Effector memory CD8-positive, alpha-beta T cell (primary cell): ENCODE measurements at places on chromosomes 16 and 17.

DNA sequence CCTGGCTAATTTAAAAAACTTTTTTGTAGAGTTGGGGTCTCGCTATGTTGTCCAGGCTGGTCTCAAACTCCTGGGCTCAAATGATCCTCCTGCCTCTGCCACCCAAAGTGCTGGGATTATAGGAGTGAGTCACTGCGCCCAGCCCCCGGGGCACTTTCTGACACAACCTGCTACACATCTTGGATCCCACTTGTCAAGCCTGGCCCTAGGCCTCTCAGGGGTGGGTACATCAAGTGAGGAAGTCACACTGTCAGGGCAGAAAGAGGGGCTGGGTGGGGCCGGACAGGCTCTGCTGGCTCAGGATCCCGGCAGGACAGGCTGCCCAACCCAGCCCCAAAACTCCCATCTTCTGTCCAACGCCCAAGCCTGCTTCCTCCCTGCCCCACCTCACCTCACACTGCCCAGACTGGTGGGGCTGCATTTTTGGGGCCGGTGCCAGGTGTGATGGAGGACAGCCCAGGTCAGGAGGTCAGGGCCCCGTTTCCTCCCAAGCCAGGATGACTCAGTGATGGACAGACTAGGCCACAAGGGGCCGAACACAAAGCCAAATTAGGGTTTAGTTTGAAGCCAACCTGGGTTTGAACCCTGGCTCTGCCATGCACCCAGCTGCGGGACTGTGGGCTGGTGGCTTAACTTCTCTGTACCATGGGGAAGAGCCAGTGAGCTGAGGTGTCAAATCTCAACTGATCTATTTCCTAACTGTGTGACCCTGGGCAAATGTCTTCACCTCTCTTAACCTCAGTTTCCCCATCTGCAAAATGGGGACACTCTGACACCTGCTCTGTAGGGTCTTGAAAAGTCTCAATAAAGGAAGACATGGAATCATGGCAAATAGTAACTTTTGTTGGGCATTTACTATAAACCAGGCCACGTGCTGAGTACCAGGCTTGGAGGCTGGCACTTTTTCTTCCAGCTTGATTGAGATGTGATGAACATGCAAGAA is 8.9 kb upstream of the PPL start:
- no peak for DNase-seq

DNA sequence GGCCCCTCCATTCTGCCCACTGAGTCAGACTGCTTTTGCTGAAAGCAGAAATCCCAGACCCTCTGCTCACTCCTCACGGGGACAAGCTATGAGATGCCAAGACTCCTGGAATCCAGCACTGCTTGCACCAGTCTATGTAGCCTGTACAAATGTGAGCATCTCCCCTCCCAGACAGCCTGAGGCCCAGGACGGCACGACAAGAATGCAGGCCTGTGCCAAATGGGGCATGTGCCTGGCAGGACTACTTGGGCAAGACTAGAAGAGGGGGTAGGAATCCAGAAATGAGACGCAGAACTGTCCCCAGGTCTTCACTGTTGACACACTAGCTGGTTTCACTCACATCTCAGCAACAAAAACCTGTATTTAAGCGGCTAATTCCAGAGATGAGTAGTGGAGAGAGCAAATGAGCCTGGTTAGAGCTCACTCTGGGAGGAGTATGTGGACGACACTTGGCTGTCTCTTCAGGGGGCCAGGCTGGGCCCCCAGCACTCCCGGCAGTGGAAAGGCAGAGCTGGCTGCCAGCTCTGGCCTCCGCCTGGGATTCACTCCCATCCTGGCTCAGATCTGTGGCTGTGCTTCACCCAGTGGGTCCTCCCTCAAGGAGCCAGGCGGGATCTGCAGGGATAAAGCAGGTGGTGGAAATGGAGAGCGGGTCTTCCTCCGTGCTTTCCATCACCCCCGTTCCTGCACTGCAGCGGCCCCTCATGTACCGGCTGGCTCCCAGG is 2.9 kb upstream of the MYO1C start:
- DNase-seq: no peak

DNA sequence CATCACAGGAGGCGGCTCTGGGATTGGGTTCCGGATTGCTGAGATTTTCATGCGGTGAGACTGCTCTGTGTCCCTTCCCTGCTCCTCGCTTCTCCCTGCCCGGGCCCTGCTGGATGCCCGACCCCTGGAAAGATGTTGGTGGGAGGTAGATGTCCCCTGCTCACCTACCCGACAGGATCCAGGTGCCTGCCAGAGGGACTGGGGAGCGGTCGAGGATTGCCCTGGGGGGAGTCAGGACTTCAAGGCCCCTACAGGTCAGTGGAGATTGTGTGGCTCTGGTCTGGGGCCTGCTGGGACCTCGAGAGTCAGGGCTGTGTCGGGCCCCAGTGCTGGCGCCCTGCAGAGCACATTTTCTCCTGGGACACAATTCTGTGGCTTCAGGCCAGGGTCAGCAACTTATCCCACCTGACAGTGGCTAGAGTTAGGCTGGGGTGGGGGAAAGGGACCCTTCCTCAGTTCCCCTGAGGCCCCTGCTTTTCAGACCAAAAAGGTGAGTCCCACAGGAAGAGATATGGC is 3.3 kb downstream of the DECR2 start:
- no peak for DNase-seq

DNA sequence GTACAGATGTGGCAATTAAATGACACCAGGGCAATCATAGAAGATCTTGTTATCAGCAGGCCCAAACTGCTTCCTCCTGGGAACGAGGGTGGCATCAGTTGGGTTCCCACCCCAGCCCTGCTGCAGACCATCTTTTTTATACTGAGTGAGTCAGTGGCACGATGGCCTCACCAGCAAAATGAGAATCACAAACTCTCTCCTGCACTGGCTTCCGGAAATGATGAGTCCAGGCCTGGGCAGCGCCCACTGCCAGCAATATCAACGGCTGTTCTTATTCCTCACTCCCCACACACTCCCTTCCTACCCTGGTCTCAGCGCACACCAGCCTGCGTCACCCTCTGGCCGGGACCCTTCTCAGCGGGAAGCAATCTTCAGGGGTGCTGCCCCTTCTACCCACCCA is 340.3 kb downstream of the FOXL1 start:
- DNase-seq: no peak

DNA sequence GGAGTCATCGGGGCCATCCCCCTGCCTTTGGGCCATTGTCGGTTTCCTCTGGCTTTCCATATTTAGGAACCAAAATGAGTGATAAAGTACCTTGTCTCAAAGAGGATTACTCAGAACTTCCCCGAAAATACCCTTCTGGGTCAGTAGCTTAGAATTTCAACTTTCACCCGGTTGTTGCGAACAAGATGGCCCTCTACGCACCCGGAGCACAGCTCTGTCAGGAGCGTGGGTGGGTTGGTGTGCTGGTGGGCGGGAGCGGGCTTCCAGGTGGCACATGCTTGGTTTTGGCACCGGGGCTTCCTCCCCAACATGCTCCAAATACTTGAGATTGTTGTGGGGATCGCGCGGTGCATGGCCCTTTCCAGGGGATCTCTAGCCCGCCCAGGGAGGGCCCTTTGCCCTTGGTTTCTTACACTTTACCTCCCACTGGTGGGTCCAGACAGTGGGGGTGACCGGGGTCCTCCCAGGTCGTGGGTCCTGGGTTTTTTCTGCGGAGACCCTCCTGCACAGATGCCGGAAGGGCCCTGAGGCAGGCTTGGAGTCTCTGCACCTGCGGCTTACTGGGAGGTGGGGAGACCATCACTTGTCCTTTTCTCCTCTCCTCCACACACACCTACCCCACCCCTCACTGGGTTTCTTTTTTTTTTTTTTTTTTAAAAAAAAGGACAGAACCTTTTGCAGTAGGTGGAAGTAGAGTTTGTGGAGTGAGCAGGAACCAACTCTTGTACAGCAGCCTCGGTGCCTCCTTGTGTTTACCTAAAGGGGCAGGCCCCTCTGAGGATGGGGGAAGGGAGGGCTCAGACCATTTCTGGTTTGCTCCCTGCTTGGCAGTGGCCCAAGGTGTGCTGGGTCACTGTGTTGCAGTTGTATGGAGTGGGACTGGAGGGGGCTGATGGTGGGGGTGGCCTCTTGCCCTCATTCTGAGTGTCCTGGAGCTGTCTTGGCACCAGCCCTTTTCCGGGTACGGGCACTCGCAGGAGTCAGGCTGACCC is 142.1 kb downstream of the SEC14L1 start:
- no peak for DNase-seq

DNA sequence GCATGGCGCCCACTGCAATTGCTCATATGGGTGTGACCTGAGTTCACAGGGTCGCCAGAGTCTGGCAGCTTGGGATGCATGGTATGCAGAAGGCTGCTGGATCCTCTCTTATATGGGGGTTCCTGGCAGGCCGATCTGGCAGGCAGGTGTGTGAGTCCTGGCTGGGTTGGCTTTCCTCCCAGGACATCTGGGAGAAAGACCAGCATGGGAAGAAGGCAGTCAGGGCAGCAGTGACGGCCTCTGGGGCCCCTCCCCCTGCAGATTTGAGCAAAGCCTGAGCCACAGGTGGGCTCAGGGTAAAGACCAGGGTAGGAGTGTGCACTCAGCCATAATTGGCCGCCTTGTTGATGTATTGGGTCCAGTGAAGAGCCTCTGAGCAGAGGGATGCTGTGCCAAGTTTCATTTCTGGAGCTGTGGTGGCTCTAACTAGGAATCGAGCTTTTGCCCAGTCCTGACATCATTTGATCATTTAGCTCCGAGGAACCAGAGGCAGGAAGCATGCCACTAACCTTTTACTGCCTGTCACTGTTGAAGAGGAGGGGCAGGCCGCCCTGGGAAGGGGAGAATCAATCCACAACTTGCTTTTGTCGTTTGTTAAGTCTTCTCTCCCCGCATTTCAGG is 174.3 kb downstream of the CCDC182 start:
- no peak for DNase-seq

- DNase-seq: no peak
Measured at GRCh38 chr17:43314611-43315011, 80.8 kb upstream of the RNU2-1 start.

- DNase-seq: no peak
Measured at GRCh38 chr17:4604111-4604644, 19.8 kb downstream of the SMTNL2 start.

- DNase-seq: no peak
Measured at GRCh38 chr16:55830658-55831294, 2.1 kb downstream of the CES1 start.

DNA sequence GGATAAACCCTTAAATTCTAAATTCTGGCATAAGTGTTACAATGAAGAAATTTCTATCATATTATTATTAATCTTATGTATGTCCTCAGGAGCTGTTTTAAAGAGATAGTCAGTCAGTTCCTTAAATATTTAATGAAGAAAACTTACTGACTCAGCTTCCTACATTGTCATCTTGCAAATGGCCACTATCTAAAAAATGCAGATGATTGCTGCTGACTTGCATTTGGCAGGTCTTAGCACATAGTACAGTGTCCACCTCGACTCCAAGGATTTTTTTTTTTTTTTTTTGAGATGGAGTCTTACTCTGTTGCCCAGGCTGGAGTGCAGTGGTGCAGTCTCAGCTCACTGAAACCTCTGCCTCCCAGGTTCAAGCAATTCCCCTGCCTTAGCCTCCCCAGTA is 55.1 kb upstream of the CORO6 start:
- no peak for DNase-seq

DNA sequence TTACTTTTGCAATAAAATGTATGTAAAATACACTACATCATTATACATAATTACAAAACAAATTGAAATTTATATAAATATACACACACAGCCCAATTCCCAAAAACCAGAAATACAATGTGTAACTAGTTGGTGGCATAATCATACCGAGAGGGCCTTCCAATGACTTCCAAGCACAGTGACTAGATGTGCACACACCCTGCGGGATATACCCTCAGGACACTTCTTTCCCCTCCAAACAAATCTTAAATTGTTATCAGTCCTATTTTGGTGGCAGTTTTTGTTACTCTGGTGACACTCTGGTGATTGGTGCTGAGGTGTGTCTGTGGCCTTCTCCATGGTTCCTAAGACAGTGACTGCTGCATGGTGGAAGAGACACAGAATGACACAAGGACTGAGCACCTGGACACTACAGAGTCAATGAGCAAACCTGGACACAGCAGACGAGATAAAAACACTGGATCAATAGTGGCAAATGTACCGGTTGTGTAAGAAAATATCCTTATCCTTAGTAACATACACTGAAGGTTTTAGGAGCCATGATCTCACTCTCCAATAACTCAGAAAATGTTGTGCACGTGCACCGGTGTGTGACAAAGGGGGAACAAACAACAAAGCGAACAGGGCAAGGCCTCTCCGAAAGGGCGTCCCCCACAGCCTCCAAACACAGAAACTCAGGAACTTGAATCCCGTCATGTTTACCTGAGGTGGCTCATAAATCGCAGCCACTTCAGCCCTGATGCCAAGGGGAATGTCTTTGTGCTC is 32.9 kb downstream of the NPLOC4 start:
- no peak for DNase-seq

DNA sequence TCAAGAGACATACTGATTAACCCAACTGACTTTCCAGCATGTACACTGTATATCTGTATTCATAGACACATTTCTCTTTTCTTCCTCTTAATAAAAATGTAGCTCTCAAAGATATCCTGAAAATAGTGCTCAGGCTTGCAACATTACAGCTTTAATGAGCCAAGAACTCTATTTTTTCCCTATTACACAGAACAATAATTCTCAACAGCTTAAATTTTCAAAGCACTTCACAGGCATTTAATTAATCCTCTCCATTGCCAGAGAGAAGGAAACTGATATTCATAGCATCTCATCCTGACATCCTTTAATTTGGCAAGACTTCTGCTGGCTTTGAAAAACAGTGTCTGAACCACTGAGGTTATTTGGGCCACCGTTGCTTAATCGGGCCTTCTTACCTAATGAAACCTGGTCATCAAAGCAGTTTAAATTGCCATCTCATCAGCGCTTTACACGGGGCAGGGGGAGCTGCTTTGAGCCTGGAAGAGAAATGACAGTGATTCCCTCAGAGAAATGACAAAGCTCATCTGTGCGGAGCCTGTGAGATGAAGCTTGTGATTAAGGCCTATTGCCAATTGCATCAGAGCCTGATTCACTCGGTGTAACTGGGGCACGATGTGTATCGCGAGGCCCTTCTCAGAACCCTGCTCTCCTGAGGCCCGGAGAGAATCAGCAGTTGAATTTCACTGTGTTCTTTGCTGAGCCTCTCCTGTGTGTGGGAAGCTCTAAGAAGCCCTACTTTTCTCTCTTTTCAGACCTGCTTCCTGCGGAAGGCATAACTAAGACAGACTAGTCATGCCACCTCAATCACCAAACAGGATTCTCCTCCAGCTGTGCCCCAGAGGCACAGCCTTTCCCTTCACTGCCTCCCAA is 8.5 kb upstream of the SIAH1 start:
- no peak for DNase-seq

DNA sequence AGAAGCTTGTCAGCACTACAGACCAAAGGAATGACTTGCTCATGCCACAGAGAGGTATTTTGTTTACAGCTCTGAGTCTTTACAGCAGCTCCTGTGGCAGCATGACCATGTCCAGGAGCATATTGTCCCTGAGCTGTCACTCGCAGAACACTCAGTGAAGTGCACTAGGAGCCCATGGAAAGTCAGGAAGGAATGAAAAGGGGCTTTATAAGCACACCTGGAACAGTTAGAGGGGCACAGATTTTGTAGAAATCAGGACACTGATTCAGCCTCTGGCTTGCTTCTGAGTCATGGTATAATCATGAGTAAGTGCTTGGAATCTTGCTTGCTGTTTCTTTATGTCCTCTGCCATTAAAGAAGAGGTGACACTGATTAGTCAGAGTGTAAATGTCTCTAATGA is 41.0 kb downstream of the TADA2A start:
- no peak for DNase-seq

- no peak for DNase-seq
Measured at GRCh38 chr16:85911251-85911930, 12.4 kb downstream of the IRF8 start.
